ENCODE measurements at places on chromosomes 6 and 20.

- DNase-seq = no peak
These were observed 10.0 kb upstream of the DUSP22 start for GRCh38 chr6:282177-282866.

GRCh38 chr6:82521369-82521768, 157.8 kb downstream of the TPBG start:
- no peak for DNase-seq

DNA sequence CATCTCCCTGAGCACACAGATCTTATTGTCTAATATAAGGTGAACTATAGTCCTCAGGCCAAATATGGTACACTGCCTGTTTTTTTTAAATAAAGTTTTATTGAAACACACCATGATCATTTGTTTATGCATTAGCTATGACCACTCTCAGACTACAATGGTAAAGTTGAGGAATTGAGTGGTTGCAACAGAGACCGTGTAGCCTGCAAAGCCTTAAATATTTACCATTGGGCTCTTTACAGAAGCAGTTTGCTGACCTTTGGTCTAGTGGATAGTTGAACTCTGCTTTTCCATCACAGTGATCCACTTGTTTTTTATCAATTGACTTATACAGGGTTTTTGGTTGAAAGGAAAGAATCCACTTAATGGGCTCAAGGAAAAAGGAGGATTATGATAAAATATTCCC, 27.3 kb upstream of the METTL24 start:
- no peak for DNase-seq

GRCh38 chr20:3572151-3572550, 91.0 kb downstream of the GFRA4 start:
- DNase-seq = no peak

DNA sequence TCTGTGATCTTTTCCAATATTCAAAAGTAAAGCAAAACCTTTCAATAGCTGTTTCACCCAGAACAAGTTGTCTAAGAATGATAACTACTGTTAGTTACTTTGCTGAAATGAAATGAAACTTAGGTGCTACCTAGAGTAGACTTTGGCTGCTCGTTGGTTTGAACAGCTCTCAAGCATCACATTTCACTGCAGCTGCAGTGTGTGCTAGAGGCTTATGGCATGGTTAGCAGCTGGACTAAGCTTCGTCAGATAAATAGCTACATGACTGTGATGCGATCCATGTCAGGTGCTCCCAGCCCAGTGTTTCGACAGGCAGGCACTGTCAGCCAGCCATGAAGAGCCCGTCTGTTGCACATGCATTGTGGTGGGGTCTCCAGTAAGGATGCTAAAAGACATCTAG, 201.1 kb downstream of the TFAP2B start:
- DNase-seq = no peak
